Non-pigmented ciliary epithelial cell (primary cell): ENCODE measurements at places on chromosomes 3 and 15.

DNA sequence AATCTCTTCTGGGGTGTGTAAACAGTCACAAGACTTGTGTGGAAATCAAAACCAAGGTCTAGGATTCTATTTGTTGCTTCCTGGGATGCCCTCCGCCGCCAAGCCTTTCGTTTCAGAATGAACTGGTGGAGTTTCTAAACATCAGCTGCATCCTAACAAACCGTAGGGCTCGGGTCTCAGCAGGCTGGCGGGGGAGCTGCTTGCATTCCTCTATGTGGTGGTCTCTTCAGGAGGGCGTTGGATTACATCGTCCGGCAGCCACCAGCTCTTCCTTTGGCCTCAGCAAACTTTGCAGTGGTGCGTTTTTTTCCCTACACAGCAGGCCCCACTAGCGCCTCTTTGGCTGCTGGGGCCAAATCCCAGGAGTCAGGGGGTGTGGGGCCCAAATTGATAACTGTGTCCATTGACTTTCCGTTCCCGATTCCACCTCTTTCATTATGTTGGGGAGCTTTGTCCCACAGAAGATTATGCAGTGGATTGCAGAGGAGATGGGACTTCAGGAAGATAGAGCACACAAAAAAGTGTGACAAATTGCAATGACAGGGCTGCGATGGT is 390.0 kb upstream of the NR2F2 start:
- DNase-seq, result no peak

- no peak for DNase-seq
These were observed 8.5 kb downstream of the WDR53 start for GRCh38 chr3:196559826-196560225.

- DNase-seq, result peak; percentile 52
These were observed 613.4 kb downstream of the ZPLD1 start for GRCh38 chr3:103048068-103048722.

DNA sequence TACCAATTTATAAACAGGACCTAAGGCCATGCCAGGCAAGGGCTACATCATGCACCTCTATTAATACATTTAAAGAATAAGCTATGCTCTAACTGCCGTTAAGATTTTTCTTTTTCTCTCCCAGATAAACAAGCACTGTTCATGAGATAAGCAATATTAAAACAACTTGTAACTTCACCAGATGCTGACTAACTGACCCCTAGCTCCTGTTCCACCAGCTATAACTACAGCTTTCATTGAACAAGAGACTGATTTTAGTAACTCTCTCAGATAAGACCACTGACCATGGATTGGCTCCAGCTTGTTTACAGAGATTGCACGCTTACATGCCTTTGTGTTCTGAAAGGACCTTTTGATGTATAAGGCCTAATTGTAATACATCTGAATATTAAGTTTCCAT is 540.7 kb upstream of the NECTIN3 start:
- DNase-seq, result no peak

DNA sequence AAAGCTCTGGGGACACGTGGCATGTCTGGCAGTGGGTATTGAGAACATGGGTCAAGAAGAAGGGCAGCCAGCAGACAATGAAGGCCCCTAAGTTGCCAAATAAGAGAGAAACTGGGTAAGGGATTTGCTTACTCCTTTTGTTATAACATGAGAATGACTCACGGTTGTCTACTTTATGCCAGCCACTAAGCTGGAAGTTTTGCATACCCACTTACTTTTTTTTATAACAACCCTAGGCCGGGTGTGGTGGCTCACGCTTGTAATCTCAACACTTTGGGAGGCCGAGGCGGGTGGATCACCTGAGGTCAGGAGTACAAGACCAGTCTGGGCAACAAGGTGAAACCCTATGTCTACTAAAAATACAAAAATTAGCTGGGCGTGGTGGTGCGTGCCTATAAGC is 50.0 kb downstream of the DRD3 start:
- DNase-seq, result no peak

GRCh38 chr3:64251019-64251418 is 25.8 kb upstream of the PRICKLE2 start:
- DNase-seq, result no peak

- no peak for DNase-seq
These were observed 108.1 kb downstream of the PGPEP1L start for GRCh38 chr15:98899272-98900021.

- DNase-seq, result no peak
These were observed 141.2 kb upstream of the LINGO1 start for GRCh38 chr15:77773903-77774302.

- DNase-seq, result no peak
These were observed 32.2 kb downstream of the PTPN23 start for GRCh38 chr3:47412842-47413520.

- DNase-seq, result no peak
These were observed 10.8 kb upstream of the GRIP2 start for GRCh38 chr3:14550651-14551611.

GRCh38 chr15:83092309-83092976 is 15.0 kb upstream of the TM6SF1 start:
- peak; percentile 65 for DNase-seq

GRCh38 chr3:31606453-31606852 is 73.7 kb downstream of the STT3B start:
- DNase-seq, result no peak

GRCh38 chr3:100057716-100058575 is 56.4 kb downstream of the FILIP1L start:
- no peak for DNase-seq
